Progenitor cell of endocrine pancreas (in vitro differentiated cells): ENCODE measurements at places on chromosomes 7 and 10.

DNA sequence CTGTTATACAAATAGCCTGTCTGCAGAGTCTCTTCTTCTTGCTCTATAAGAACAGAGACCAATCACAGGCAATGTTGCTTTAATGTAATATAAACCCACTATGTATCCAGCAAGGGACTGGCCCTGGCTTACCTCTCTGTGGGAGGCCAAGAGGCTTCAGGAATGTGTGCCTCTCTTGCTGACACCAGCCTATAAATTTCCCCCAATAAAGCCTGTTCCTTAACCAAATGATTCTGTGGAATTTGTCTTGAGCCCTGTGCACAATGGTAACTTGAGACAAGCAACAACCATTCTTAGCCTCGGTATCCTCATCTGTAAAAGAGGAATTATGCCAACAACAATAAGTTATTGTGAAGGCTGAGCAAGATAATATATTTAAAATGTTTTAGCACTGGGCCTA is 563.7 kb downstream of the GRM8 start:
- no peak for DNase-seq

DNA sequence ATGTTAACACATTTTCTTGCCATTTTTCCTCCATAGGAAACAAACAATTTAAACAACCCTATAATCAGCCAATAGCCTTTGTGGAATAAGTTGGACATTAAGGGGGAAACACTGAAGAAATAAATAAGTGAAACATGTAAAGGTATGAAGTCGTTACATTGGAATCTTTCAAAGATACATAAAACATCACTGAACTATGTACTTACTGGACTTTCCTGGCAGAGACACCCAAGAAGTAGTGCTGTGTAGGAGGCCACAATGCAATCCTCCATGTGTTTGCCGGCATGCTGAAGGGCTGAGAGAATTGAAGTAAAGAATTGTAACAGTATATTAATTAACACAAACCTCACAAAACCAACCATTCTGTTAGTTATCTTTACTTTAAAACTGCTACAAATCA is 76.5 kb upstream of the GRID1 start:
- DNase-seq, result no peak

DNA sequence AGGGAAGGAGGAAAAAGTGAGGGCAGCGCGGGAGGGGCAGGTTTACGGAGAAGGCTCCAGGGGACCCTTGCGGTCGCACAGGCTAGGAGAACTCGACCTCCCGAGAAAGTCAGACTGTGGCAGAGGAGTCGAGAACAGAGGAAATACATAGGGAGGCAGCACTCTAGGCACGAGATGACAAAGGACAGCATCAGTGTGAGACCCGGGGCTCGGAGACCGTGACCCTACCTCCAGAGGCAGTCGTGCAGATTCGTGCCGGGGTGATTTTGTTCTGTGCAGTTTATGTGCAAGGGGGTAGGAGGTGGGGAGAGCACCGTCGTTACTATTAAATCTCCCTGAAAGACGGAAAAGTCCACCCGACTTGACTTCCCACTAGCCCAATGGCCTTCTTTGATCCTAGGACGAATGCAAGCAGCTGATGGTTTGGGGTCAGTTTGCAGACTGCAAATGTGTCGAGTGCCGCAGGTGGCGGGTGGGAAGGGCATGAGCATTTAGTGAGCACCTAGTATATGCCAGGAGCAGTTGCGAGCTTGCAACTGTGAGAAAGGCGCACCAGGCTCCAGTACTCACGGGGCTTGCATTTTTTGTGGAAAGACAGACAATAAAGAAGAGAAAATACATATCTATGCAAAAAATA is 674 bp upstream of the OSBPL3 start:
- DNase-seq, result no peak

- DNase-seq, result no peak
Measured at GRCh38 chr7:24778543-24779282, 21.4 kb upstream of the GSDME start.

- DNase-seq, result no peak
Measured at GRCh38 chr10:19385846-19386450, 337.3 kb downstream of the MALRD1 start.

- DNase-seq, result no peak
Measured at GRCh38 chr7:27861747-27862146, 121.8 kb downstream of the TAX1BP1 start.

DNA sequence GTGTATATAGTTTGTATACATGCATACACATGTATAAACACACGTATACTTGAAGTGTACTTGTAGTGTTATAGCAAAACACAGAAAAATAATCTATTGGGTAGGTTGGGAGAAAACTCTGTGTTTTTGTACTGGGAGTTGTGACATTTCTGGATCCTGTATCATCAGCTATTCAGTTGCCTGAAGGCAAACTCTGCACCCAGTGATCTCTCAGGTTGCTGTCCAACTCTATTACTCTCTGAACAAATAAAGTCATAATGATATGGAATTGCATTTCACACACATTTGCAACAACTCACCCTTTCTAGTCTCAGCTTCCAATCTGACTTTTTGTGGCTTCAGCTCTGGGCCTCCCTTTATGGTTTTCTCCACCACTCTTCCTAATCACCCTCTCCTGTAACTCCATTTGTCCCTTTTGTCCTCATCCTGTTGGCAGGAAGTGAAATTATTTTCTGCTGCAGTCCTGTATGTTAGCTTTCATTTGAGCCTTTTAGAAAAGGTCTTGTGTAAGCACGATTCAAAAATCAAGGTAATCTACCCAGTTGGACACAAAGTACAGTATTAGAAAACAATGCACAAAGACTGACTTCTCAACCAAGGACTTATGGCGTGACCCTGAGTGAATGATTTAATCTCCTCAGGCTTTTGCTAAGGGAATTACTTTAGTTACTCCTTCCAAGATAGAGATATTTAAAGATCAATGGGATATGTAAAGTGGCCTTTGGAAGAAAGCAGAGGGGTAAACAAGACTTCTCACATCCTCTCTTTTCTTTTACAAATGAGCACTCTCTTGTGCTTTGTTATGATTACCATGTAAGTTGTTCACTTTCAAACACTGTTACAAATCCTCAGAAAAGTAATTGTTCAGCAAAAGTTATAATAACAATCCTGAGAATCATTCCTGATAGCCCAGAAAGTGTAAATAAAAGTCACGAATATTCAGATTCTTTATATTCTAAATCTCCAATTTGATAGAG is 249.1 kb downstream of the KCND2 start:
- no peak for DNase-seq

DNA sequence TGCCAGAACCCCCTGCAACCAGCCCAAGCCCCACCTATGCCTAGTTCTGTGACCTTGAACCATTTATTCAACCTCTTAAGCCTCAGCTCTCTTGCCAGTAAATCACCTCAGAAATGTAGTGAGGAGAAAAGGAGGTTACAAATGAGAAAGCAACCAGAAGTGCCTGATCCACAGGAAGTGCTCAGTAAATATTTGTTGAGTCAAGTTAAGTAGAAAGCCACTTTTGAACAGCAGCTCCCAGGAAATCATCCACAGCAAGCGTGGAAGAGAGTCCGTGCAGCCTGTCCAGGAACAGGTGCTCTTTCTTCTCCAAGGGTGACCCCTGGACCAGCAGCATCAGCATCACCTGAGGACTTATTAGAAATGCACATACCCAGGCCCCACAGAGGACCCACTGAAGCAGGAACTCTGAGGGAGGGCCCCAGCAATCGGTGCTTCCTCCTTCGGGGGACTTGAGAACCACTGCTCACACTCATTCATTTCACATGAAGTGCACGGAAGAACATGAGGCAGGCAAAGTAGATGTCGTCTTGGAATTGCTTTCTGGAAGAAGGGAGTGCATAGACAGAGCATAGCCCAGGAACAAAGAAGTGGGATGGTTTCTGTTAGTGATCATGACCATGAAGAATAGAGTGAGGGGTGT is 6.3 kb upstream of the C10orf71 start:
- no peak for DNase-seq

DNA sequence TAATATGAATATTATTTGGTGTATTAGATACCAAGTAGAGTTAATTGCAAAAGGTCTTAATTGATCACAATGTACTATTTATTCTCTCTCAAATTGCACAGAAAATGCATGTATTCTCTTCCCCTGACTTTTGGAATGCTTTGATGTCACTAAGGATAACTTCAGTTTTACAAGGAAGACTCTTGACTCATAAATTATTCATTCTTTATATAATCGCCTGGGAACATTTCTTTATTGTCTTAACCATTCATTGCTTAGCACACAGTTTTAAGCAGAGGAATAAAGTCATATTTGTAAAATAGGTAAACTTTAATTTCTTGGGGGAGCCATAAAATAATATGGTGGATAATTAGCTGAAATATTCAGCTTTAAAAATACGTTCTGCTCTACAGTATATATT is 306.0 kb upstream of the TMEM229A start:
- no peak for DNase-seq

- no peak for DNase-seq
Measured at GRCh38 chr10:24958091-24958720, 5.8 kb upstream of the PRTFDC1 start.

DNA sequence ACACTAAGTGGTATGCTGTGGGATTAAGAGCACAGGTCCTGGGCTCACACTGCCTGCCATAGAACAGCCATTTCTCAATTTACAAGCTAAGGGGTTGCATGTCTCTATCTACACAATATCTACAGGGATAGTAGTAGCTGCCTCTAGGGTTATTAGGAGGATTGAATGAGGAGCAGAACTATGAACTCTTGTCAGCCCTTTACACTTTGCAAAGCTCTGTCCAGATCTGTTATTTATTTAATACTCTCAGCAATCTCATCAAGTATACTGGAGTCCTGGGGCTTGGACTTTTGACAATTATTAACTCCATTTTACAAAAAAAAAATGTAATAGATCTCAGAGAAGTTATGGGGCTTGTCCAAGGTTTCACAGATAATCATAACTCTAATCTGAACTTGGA is 6.8 kb downstream of the OPALIN start:
- no peak for DNase-seq

GRCh38 chr10:88288320-88289059 is 294.6 kb downstream of the RNLS start:
- DNase-seq, result no peak

DNA sequence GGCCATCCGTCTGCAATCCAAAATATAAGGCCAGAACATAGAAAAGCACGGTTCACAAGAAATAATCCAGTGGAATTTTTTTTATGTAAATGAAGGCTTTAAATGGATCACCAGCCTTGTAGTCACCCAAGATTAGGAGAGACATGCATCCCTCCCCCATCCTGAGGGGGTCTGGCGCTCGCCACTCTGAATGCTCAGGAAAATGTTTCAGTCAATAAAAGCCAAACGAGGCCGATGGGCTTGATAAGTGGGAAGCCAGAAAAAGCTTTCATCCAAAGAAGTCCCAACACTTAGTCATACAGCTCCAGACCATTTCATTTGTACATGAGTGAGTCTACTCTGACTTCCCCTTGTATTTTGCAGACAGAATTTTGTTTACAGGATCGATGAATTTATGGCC is 631.8 kb downstream of the GRID1 start:
- no peak for DNase-seq

DNA sequence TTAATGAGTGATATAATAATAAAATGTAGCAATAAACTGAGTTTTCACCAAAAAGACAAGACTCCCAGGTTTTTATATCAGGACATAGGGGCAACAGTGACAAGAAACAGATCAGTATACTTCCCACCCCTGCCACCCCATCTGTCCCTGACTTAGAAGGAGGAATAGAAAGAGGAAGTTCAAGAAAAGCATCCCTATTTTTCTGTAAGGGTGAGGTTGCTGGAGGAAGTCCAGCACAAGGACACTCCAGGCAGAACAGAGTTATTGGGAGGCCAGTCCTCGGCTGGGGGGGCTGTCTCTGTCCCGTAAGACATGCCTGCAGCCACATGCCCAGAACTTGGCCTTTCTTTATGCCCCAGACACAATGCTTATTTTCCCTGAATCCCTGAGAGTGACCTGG is 16.5 kb upstream of the TLX1 start:
- no peak for DNase-seq

DNA sequence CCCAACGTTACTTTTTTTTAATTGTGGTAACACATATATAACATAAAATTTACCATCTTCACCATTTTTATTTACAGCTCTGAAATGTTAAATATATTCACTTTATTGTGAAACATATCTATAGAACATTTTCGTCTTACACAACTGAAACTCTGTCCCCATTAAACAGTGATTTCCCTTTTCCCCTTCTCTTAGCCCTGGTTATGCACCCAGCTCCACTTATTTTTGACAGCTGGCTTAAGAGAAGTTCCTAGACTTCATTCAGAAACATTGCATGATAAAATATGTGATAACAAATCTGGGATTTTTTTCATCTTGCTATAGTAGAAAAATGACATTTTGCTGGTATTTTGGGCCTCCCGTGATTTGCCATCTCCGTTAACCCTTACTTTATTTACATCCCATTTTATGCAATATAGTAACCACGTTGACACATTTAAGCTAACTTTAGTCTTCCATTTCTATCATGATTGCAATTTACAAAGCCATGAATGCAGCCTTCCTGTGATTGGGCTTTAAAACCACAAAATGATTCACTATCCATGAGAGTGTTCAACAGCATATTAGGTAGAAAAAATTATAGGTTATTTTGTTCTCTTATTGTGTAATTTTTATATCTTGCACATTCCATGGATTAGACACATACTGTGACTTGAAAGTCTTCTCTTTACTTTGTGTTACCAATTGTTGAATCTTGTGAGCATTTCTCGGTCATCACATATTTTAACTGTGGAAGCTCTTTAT is 139.6 kb downstream of the SND1 start:
- no peak for DNase-seq

DNA sequence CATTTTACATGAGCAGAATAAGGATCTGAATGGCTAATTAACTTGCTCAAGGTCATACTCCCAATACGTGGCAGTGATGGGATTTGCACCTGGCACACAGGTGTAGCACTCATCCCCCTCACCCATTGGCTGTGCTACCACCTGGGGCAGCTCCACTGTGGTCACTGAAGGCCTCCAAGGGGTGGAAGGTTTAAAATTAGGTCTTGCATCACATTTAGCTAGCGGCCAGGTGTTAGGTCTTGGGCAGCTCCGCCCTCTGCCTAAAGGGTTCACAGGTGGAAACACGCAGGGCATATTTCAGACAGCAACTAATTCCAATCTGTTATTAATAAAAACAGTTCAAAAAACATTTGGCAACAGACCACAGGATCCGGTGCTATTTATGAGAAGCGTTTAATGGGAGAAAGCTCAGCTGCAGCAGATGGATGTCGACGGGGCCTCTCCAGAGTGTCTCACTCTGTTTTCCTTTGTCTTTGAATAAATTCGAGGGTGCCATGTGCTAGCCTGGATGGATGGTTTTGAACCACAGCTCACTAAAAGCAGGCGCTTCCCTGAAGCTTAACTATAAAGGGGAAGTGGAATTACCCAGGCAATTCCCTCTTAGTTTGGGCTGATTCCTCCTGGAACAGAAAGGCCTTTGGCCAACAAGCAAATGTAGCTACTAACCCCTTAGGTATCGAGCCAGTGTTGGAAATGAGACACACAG is 1017.6 kb downstream of the TYW1 start:
- DNase-seq, result no peak

DNA sequence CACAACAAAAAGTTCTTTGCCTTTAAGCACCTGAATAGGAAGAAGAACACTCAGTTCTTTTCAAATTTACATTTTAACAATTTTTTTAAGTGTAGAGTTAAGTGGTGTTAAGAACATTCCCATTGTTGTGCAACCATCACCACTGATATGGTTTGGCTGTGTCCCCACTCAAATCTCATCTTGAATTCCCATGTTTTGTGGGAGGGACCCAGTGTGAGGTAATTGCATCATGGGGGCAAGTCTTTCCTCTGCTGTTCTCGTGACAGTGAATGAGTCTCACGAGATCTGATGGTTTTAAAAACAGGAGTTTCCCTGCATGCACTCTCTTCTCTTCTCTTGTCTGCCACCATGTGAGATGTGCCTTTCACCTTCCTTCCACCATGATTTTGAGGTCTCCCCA is 155.7 kb downstream of the PLXNA4 start:
- DNase-seq, result no peak

- no peak for DNase-seq
Measured at GRCh38 chr7:55081068-55081467, 62.3 kb downstream of the EGFR start.
